ENCODE measurements at places on chromosomes 6 and 20.

GRCh38 chr6:143616741-143617140 lies 61.0 kb upstream of the PHACTR2 start:
- DNase-seq = no peak

GRCh38 chr6:74574794-74575193 lies 631.1 kb downstream of the COL12A1 start:
- DNase-seq = no peak

DNA sequence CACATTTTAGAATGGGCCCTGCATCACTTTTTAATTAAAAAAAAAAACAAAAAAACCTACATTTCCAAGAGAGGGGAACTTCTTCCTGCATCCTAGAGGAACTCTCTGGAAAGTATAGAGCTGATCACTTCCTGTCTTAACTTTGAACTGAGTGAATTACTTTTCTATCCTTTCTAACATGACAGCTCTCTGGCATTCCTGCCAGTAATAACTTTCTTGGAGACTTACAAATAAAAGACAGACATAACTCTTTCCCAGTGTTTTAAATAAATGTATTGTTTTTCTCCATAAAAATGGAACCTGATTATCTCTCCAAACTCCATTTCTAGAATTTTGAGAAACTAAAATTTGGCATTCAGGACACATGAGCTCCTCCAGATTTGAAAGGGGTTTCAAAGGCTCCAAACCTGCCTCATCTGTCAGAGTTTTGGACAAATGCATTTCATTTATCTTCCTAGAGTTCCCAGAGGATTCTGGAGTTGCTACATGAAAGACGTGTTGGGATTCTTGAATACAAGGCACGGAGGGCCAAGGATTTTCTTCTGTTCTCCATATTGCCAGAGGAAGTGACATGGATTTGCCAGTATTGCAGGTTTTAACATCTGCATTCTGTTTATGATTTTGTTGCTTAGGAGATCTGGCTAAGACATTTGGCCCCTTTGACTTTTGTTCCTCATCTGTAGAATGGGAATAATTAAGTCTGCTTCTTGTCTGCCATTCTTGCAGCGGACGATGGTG lies 2.0 kb upstream of the SMOC2 start:
- no peak for DNase-seq

GRCh38 chr6:1497761-1498105 lies 108.4 kb downstream of the FOXF2 start:
- no peak for DNase-seq

DNA sequence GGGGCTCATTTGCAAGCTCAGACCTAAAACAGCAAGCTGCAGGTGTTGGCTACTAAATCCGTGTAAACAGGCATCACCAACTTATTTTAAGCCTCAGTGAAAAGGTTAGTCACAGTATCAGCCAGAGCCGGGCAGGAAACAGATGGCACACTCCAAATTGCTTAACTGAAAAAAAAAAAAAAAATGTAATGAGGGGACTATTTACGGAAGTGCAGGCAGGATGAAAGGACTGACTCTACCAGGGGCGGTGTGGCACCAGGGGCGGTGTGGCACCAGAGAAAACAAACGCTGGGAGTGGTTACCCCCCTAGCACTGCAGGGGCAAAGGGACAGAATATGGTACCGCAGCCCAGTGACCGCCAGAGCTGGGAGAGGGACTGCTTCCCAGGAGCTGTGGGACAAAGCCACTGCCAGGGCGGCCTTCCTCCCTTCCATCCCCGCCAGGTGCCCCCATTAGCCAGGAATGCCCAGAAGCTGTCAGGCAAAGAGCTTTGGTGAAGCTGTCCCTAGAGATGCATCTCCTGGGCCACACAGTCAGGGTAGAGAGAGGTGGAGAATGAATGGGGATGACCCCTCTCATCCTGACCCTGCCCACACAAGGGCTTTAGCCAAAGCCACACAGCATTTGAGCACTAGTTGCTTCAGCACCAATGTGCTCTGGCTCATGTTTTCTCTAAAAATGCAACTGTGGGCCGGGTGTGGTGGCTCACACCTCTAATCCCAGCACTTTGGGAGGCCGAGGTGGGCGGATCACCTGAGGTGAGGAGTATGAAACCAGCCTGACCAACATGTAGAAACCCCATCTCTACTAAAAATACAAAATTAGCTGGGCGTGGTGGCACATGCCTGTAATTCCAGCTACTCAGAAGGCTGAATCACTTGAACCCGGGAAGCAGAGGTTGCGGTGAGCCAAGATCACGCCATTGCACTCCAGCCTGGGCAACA lies 39.6 kb upstream of the GFOD1 start:
- DNase-seq = peak; percentile 74

- no peak for DNase-seq
Measured at GRCh38 chr6:166584853-166585429, 1.5 kb downstream of the RAMACL start.

DNA sequence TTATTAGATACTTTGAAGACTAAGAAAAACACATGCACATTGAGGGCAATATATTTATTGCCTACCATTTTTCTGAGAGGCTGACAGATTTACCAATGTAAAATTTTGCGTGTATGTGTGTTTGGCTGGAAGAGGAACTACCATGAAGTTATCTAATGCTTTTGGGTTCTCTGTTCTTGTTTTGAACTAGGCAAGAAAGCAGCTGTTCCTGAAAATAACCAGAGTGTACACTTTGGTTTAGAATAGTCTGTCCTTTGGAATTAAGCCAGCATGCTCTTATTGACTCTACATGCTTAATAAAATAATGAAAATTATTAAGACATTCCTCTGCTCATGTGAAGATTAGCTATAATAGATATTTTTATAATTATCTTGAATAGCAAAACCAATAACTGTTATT lies 129.2 kb downstream of the MYB start:
- no peak for DNase-seq

DNA sequence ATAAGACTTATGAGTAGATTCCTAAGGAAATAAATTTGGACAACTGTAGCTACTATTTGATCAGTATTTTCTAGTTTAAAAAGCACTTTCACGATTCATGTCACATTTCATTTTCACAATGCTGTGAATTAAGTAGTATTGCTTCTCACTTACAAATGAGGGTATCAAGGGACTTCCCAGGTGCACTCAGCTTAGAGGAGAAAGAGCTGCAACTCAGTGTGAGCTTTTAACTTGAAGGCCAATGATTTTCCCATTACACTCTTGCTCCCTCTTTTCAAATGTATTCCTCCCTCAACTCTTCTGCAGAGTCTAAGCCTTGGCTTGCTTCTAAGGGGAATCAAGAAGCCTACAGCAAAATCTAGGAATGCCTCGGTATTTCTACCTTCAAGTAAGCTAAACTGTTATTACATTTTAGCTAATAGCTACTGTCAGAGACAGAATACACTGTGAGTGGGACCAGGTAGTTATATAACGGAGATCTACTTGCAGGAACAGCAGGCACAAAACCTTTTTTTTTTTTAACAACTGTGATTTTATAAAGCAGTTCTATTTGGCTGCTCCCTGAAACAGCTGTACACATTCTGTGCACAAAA lies 339.0 kb downstream of the SYNE1 start:
- no peak for DNase-seq

GRCh38 chr20:21618759-21619416 lies 86.6 kb upstream of the PAX1 start:
- DNase-seq = no peak

- no peak for DNase-seq
Measured at GRCh38 chr20:5919626-5920544, 30.4 kb downstream of the TRMT6 start.

DNA sequence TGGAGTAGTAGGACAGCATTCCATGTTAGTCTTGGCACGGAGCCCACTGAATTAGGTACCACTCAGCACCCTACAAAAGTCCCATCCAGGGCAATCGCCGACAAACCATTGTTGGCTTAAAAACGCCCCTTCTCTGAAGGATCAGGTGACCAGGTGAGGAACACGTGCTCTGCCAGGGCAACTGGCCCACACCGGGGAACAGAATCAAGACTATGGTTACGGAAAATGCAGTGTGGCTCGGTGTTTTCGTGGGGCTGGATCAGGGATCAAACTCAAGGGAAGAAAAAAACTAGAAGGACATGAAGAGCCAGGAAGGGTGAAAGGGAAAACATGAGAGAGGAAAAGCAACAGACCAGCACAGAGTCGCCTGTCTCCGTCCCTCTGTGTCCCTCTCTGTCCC lies 177.8 kb upstream of the ARID1B start:
- no peak for DNase-seq

- no peak for DNase-seq
Measured at GRCh38 chr6:144310765-144311164, 25.6 kb downstream of the UTRN start.

DNA sequence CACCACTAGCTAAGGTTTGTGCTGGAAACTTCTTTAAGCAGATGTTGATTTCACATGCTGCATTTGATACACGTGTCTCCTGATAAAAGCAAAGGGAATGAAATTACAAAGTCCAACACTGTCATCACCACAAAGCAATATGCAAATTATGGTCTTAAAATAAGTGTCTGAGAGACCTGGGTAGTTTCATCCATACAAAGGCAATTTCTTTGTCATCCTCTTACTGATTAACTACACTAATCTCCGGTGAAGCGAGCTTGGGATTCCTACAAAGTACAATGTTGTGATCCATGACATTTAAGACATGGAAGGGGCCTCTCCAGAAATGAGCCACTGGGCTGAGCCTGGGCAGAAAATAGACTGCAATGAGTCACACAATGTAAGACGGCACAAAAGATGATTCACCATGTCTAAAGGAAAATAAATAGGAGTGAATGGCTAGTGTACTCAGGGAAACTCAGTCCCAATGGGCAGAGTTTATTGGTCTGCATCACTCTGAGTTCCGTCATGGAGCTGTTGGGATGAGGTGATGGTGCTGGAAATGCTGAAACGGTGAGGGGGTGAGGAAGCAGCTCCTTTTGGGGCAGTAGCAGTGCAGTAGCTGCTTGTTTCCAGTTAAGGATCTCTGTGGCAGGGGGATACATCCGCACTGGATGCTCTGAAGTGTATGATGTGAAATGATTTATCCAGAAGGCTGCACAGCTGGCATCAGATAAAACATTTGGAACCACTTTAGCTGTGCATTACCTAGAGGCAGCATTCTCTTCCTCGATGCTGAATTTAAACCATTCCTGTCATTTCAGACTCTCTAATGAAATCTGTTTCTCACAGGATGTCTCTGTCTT lies 103.3 kb downstream of the IBTK start:
- no peak for DNase-seq

DNA sequence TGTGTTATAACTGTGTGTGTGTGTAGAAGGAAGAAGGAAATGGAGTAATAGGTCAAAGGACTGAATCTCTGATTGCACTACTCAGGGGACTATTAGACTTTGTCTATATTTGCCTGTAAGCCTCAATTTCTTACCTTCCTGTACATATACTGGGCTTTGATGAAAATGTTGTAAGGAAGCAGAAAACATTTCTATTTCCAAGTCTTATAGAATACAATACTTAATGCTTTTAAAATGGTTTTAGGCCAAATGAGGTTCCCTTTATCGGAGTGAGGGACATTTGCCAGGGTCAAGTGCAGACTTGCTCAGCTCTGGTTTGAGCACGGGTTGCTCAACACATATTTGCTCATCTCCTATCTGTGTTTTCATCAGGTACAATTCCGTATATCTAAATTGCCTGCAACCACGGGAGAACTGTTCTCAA lies 28.3 kb downstream of the MEP1A start:
- no peak for DNase-seq

DNA sequence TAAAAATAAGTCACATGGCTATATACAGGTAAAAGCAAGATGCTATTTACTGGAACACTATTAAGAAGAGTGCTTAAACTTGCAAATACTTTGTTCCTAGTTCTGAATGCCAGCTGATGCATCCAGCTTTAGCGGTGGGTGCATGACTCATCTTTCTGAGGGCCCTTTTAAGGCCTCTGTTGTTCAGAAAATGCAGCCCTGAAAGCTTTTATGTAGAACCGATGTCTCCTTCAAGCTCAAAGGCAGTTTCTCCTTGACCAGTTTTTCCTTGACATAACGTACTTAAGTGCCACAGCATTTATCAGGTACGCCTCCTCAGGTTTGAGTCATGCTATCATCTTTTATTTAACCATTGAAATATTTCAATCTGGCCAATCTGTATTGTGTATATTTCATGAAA lies 82.8 kb downstream of the MLIP start:
- DNase-seq = no peak

DNA sequence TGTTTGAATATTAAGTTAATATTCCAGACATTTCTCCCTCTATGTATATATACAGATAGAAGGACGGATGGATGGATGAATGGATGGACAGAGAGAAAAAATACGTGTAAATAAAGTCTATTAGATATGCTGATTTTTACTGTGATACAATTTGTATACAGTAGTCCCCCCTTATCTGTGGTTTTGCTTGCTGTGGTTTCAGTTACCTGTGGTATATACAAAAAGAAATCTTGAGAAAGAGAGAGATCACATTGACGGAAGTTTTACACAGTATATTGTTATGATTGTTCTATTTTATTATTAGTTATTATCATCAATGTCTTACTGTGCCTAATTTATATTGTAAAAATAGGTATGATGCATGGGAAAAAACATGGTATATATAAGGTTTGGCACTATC lies 290.2 kb downstream of the UTRN start:
- no peak for DNase-seq

- no peak for DNase-seq
Measured at GRCh38 chr6:1230281-1230680, 81.6 kb upstream of the FOXQ1 start.

- no peak for DNase-seq
Measured at GRCh38 chr20:56517211-56517610, 7.3 kb upstream of the FAM209A start.

DNA sequence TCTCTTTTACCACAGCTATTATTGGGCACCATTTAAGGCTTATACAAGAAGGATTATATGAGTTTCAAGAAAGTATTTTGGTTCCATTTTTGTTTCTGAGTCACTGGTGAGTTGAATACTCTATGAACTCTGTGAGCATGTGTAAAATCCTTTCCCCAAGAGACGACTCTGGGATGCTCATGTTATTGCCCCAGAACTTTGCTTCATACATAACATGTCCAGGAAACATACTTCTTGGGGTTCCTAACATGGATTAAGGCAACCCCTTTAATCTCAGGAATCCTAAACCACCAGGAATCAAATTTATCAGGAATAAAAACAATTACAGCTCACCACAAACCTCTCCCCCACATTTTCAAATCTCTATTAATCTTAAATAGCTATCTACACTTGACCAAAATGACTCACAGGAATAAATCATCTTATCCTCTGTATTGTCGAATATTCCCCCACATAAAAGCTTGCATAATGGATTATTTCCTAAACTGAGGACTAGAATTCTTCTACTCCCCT lies 117.5 kb upstream of the COL21A1 start:
- no peak for DNase-seq

GRCh38 chr6:39476151-39476550 lies 153.6 kb upstream of the KCNK16 start:
- no peak for DNase-seq

GRCh38 chr20:57048027-57048869 lies 218.2 kb downstream of the BMP7 start:
- no peak for DNase-seq

- no peak for DNase-seq
Measured at GRCh38 chr6:21371676-21372171, 221.8 kb upstream of the SOX4 start.

DNA sequence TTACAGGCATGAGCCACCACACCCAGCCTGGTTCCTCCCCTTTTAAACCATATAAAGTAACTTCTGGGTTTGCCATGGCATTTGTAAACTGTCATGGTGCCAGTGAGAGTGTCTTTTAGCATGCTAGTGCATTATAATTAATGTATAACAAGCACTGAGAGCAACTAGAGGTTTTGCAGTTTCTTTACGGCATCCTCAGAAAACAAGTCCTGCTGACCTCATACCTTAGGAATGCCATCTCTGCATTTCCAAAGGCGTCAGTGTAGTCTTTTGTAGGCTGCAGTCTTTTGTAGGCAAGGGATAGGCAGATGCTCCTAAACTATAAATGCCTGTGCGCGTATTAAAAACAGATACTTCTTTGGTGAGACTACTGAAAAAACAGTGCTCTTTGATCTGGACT lies 75.0 kb upstream of the EZR start:
- DNase-seq = no peak

Data from SIG-M5 (cell line).